ENCODE measurements at places on chromosomes 12 and 14.

DNA sequence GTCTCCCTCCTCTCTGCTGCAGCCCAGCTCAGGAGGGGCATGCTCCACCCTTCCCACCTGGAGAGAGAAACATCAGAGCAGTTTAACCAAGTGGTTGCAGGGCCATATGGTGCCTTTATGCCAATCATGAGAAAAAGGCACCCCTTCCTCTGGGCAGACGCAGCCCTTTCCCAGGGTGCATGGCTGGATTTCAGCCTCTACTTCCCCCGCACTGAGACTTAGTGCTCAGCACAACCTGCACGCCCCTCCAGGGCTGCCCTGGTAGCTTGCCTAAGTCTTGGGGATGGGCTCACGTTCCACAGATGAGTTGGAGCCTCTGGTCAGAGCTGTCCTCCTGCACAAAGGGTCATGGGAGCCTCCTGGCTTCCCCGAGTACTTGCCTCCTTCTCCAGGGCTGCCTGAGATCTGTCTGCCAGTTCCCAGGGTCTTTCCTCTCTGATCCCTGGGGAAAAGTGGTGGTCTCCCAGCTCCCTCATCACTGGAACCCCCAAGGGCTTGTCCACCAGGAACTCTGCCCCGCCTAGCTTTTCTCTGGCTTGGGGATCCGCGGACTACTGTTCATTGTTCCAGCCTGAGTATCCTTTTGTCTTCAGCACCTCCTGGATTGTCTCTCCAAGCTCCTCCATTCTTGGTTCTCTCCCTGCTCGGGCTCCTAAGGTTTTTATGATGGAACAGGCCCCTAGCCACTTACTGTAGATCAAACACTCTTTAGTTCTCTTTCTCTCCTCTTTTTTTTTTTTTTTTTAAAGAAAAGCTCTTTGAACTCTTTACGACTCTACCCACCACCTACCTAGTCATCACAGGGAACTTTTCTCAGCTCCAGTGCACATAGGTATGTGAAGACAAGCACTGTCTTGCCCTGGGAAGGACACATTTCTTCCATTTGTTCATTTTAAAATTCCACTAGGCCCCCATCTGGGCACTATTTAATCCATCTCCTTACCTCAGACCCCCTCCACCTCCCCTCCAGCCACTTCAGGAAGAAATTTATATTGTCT is 6.1 kb upstream of the KRT74 start:
- no peak for DNase-seq

GRCh38 chr14:64298773-64299172 is 4.6 kb upstream of the ESR2 start:
- DNase-seq, result no peak

- peak; percentile 78 for DNase-seq
Measured at GRCh38 chr14:29217813-29218450, 451.3 kb downstream of the FOXG1 start.

DNA sequence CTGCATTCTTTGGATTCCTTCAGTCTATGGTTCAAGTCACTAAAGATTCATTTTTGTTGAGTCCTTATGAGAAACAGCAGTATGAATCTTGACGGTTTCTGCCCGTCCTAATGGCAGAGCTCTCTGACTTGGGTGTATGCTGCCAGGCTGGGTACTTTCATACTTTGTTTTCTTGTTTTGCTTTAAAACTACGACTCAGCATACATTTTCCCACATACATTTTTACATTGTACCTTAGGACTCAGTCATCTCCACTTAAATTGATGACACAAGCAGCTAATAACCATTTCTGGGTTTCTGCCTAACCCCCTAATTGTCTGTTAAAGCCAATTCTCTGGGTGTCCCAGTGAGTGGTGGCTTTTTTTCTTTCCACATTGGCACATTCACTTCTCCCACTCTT is 4.8 kb upstream of the DDX55 start:
- no peak for DNase-seq

DNA sequence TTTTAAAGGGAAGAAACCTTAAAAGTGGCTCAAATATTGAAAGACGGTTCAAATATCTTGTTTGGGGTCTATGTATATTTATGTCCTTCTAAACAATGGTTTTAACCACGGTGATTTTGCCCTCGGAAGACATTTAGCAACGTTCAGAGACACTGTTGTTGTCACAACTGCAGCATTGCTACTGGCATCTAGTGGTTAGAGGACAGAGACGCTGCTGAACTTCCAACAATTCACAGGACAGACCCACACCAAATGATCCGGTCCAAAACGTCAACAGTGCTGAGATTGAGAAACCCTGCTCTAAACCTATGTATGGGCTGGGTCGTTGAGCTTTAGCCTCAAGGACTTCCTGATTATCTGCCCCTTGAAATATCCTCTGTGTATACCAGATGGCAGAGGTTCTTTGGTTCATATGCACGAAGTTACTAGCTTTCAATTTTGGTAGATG is 1.7 kb downstream of the ANGEL1 start:
- peak; percentile 37 for DNase-seq

GRCh38 chr14:101628471-101628966 is 67.2 kb downstream of the DIO3 start:
- peak; percentile 52 for DNase-seq

DNA sequence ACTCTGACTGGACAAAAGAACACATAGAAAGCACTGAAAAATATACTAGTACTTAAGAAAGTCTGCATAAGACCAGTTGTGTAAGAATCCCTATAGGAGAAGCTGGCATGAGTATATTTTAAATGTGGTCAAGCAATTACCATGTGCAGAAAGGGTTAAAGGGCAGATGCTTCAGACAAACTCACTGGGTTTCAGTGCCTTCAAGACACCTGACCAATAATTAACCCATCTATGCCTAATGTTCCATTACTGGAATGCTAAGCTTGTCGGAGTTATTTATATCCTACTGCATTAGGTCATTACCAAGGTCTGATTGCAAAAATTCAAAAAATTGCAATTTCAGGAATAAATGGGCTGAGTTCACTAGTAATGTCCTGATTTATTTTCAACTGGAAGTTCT is 41.3 kb downstream of the HNRNPC start:
- no peak for DNase-seq

GRCh38 chr14:103122947-103123633 is at the start of gene TNFAIP2:
Gene TNFAIP2, plus strand, starts transcription at chr14:103123461. Its CDS starts 2,997 bp downstream, at chr14:103126458.
- no peak for DNase-seq

DNA sequence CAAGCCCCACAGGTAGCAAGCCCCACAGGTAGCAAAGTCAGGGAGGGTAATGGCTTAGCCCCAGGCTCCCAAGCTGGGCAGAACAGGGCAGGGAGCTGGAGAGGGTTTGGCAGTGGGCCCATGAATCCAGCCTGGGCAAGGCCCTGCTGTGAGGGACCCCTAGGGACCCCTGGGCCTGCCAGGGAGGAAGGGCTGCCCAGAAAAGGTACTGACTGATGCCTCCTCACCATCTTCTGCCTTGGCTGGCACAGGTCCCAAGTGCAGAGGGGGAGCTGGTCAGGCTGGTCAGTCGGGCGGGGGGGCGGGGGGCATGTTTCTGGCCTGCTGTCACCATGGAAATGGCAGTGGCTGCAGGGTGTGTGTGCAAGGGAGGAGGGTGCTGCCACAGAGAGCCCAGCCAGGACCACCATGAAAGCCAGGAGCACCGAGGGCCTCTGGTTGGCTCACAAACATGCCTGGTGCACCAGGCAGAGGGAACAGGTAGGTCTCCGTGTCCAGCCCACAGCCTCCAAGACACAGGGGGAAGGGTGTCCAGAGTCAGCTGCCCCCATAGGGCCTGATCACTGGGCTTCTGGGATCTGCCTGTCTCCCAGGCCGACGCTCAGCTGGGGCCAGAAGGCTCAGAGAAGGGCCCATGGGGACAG is 1.5 kb upstream of the CRIP2 start:
- DNase-seq, result no peak

- no peak for DNase-seq
Measured at GRCh38 chr14:25518364-25518763, 468.4 kb upstream of the STXBP6 start.

GRCh38 chr14:50792634-50793068 is 38.3 kb downstream of the NIN start:
- DNase-seq, result no peak

DNA sequence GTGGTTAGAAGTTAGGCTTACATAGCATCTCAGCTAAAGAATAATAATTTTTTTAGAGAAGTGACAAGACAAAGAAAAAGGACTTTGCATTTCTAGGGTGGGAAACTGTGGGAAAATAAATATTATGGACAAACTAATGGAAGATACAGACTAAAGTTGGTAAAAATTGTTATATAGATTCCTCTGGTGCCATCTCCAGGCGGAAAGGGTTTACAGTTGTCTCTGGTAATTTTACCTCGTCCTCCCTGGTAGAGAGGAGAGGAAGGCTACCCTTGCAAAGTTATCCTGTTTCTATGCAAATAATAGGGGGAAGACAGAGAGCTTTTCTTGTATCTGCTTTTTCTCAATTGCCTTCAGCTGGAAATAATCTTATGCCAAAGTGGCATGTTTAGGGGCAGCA is 5.2 kb downstream of the OR11G2 start:
- no peak for DNase-seq

- DNase-seq, result no peak
Measured at GRCh38 chr12:67471810-67472209, 176.7 kb upstream of the DYRK2 start.

DNA sequence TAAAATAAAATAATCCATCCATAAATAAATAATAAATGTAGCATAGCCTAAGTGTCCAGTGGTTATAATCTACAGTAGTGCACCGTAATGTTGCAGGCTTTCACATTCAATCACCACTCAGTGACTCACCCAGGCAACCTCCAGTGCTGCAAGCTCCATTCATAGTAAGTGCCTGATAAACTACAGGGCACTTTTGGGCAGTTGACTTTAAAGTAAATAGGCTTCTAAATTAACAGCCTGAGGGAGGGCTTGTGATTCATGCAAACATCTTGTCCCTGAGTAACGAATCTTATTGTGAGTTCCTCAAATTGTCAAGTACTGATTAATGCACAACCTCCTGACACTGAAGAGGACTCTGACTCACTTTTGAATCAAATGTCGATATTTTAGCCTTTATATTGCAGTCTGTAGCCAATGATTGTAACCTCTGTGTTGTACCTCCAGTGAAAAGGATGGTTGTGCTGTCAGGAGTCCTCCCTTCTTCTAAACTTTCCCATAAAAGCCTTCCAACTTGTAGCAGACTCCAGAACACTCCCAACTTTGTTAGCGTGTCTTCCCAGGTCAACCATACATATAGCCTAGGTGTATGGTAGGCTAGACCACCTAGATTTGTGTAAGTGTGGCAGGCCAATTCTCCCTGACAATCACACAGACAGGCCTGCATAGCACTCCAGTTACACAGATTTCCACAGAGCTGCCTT is 55.0 kb upstream of the BICD1 start:
- DNase-seq, result peak; percentile 95

DNA sequence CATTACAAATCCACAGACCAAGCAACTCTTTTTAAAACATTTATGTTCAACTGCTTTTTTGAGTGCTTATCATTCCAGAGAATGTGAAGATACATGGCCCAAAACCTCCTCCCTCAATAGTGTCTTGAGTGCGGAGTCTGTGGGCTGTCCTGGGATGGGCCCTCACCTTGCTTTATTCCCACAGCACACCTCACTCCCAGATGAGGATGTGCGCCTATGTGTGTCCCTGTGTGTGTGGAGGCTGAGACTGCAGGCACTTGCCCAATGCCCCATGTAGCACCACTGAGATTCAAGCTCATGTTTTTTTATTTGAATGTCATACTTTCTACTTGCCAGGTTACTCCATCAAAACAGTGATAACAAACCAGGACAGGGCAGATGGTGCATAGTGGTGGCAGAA is 291.7 kb downstream of the CACNA1C start:
- DNase-seq, result no peak

GRCh38 chr12:40473962-40474361 is 218.3 kb upstream of the CNTN1 start:
- DNase-seq, result no peak

GRCh38 chr14:61493239-61493638 is 171.9 kb downstream of the PRKCH start:
- peak; percentile 81 for DNase-seq

DNA sequence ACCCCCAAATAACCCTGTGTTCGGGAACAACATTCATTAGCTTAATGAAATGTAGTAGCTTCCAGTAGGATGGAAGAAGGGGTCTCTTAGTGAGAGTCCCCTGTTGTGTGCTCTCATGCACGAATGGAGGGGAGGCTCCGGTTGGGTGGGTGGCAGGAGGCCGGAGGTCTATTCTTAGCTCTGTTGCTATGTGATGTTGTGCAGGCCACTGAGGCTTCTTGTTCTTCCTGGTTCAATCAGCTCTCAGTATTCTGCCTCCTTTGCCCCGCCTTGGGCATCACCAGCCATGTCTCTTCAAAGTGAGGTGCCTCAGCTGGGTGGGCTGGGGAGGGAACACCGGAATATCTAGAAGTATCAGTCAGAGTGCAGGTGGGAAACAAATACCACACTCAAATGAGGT is 50.8 kb downstream of the KCNA1 start:
- no peak for DNase-seq

All from iris pigment epithelial cell (primary cell).